ENCODE measurements at places on chromosomes 3 and 15.

GRCh38 chr15:77023576-77024272, 28.8 kb downstream of the PSTPIP1 start:
- DNase-seq: no peak

- DNase-seq: no peak
Measured at GRCh38 chr3:150736316-150736719, 26.7 kb downstream of the SIAH2 start.

GRCh38 chr3:132183811-132184210, 133.4 kb upstream of the ACP3 start:
- DNase-seq: no peak

DNA sequence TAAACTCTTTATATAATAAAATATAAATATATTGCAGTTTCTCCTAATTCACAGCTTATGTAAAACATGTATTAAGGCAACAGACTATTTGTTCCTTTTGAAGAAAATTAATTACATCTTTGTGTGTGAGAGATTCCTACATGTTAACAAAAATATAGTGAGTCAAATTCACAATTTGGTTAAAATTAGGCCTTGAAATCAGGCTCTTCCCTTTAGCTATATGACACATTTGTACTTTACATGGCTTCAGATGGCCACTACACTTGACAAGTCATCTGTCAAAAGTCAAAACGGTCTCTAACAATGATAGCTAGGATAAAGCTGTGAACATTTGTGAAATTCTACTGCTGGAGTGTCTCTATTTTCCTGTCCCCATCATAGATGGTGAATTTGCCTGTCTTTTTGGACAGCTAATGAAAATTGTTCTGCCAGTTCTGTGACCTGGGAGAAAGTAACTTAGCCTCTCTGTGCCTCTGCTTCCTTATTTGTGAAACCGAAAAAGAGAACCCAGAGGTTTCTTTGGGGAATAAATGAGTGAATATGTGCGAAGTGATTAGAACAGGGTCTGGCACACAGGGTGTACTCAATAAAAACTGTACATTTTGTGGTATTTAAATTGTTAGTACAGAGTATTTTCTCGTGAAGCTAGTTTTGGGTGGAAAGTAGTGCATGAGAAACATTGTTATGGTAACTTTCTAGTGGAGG, 23.6 kb downstream of the TM4SF4 start:
- no peak for DNase-seq

DNA sequence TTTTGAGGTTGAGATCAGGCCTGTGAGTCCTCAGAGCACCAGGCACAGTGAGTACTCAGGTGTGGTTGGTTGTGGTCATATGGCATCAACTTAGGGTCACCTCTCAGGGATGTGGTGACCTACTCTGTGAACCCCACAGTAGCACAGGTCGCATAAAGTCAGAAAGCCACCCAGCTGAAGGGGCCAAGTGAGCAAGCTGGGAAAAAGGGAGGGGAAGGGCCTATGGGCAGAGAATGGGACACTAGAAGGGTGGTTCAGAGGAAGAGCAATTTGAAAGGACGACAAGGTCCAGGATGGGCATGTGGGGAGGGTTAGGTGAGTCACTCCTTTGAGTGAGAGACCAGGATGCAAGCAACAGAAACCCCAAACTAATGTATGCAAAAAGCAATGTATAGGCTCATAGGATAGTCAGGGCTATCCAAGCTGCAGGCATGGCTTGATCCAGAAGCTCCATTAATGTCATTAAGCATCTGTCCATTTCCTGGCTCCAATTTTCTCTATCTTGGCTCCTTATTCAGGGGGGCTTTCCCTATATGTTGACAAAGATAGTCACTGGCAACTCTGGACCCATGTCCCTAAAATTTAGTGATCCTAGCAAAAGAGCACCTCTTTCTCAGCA, 33.5 kb downstream of the HMCES start:
- no peak for DNase-seq

GRCh38 chr3:133264920-133265319, 134.9 kb upstream of the BFSP2 start:
- DNase-seq: no peak

- DNase-seq: no peak
Measured at GRCh38 chr3:53191836-53192480, 30.9 kb downstream of the PRKCD start.

DNA sequence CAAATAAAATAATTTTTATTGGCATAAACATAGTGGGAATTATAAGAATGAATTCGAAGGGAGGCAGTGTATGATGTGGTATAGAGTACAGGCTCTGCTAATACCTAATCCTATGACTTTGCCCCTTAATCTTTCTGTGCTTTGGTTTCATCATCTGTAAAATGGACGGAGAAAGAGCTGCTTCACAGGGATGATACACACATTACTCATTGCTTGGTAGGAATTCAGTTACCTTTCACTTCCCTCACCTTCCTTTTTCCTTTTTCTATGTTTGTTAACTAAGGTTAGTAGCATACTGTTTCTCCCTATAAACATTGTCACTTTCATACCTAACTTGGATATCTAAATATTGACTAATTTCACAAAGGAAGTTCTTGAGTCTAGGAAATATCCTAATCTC, 36.2 kb downstream of the LEKR1 start:
- DNase-seq: no peak

GRCh38 chr15:29040370-29040751, 154.6 kb downstream of the APBA2 start:
- DNase-seq: no peak

GRCh38 chr15:45795440-45796069, 160.7 kb downstream of the SQOR start:
- no peak for DNase-seq

DNA sequence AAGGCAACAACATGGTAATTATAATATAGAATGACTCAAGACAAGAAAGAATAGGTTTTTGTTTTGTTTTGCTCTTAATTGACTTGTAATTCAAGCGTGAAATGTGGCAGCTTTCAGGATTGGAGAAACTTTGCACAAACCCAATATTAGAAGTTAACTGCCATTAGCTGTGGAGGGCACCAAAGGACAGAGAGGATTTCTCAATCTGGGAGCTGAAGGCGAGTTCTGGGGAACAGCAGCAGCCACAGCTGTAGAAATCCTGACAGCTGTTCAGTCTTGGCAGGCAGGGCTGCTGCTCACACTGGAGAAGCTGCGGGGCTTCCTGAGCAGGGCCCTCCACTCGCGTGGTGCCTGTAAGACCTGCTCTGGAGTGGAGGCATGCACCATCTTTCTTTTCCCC, 182.2 kb upstream of the IL12A start:
- no peak for DNase-seq

- no peak for DNase-seq
Measured at GRCh38 chr3:58022490-58022889, 14.3 kb downstream of the FLNB start.

Measured in central memory CD4-positive, alpha-beta T cell (primary cell).